Pons (tissue), 1 donor: ENCODE measurements at places on chromosomes 13 and 19.

GRCh38 chr13:50936679-50937078, 27.1 kb downstream of the RNASEH2B start:
- no peak for DNase-seq

DNA sequence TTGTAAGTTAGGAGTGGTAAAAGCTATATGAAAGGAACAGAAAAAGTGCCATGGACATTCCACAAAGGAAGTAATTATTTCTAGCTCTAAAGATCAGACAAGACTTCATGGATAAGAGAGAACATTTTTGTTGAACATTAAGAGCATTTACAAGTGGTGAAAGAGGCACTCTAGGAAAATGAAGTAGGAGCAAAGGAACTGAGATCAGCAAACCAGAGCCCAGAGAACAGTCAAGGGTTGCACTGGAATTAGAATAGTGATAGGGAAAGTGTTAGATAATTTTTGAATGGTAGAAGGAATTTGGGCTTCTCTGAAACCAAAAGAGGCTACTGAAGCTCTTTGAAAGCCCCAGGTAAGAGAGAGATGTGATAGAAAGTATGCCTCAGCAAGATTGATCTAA, 94.1 kb downstream of the COG6 start:
- DNase-seq: no peak

- no peak for DNase-seq
Measured at GRCh38 chr13:72290962-72291681, 424.1 kb upstream of the DACH1 start.

GRCh38 chr19:6250024-6250615, 29.7 kb downstream of the MLLT1 start:
- DNase-seq: no peak

DNA sequence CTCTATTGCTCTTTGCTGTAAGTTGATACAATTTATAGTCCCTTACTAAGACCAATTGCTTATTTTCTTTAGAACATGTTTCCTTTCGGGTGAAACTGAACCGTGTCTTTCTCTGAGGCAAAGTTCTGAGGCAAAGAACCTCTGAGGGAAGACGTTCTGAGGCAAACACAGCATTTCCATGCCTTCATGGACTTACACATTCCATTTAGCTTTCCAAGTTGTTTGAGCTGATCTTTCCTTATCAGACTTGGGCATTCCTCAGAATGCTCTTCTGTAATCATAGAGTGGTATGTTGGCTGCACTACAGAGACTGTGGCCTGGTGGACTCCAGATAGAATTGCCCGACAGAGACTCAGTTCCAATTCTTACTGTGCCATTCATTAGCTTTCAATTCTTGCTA, 579.1 kb downstream of the KCTD12 start:
- DNase-seq: no peak

GRCh38 chr19:679418-680286, 3.5 kb downstream of the FSTL3 start:
- DNase-seq: peak; percentile 35

DNA sequence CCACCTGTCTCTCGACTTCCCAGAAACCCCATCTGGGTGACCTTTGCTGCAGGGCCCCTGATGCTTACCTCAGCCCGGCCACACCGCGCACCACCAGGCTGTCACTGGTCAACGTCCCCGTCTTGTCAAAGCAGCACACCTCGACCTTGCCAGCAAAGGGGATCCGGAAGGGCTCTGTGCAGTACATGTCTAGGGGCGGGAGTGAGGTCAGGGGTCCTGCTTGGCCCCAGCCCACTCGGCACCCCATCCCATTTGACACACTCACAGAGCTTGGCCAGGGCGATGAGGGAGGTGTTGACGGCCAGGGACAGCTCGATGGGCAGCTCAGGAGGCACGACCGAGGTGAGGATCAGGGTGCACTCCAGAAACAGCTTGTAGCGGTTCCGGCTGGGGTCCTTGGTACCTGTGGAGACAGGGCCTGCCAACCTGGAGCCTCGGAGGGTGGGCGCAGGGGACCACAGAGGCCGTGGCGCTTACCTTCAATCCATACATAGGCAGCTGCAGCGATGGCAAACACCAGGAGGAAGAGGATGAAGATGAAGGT, 8.4 kb downstream of the ATP13A1 start:
- DNase-seq: no peak

DNA sequence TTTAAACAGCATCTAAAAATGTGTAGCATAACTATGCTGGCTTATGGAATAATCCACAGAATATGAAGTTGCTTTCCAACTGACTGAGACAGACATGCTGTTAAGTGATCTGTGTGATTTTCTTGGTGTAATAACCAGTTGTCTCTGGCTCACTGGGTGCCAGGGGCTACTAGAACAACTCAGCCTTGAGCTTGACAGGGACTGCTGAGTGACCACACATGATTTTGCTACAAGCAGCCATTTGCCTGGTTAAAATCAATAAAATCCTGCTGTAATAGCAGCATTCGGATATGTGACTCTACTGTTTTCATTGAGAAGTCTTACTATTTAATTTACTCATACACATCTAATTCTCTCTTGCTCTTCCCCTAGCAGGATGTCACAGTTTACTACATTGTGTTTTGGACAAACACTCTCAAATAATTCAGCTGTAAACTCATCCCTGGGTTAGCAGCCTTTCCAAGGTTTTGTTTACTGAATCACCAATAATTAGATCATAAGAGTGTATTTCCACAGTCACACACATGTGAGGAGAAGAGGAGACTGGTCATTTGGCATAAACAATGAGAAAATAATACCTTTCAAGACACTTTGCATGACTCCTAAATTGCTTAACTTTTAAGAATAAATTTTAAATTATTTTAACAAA, 426.2 kb downstream of the PCDH9 start:
- DNase-seq: peak; percentile 63

GRCh38 chr19:3975144-3975543, 4.2 kb upstream of the DAPK3 start:
- no peak for DNase-seq

DNA sequence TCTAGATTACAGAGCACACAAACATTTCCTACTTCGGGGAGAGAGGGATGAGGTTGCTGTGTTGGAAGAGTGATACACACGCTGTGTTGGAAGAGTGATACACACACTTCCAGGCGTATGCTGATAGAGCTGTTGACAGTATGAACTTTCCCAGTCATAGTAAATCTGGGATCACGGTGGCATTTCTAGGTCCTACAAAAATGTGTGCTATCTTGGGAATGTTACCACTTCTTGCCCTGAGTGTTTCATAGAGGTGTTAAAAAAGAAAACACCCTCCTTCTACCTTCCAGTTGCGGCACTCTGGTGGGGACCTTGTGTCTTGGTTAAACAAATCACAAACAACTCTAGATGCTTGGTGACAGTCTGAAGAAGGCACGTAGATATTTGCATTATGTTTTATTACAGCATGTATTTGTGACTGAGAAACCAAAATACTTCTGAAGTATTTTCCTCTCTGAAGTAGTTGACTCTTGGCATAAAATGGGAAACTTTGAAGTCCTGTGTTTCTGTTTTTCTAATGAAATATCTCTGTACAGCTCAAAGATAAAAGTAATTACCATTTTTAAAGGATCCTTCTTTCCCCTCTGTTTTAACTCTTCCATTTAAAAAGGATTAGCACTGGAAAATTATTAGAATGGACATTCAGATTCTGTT, 52.5 kb downstream of the ARHGAP35 start:
- no peak for DNase-seq

GRCh38 chr13:45851956-45852355, 403 bp upstream of the SIAH3 start:
- DNase-seq: no peak

- DNase-seq: no peak
Measured at GRCh38 chr19:15154002-15154612, 46.7 kb downstream of the NOTCH3 start.

DNA sequence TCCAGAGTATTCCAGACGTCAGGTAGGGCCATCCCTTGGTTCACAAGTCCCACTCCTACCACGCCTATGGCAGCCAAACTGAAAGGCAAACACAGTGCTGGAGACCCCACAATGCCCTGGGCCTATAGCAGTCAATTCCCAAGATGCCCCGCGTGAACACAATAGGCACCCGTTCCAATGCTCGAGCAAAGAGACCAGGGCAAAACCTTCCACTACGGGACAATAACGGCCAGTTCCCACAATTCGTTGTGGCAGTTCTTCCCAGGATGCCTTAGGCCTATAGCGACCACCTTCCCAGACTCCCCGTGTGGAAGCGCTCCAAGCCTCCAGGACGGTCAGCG, 538 bp downstream of the ZNF428 start:
- peak; percentile 59 for DNase-seq

- DNase-seq: no peak
Measured at GRCh38 chr13:81116461-81117282, 775.7 kb upstream of the SPRY2 start.

DNA sequence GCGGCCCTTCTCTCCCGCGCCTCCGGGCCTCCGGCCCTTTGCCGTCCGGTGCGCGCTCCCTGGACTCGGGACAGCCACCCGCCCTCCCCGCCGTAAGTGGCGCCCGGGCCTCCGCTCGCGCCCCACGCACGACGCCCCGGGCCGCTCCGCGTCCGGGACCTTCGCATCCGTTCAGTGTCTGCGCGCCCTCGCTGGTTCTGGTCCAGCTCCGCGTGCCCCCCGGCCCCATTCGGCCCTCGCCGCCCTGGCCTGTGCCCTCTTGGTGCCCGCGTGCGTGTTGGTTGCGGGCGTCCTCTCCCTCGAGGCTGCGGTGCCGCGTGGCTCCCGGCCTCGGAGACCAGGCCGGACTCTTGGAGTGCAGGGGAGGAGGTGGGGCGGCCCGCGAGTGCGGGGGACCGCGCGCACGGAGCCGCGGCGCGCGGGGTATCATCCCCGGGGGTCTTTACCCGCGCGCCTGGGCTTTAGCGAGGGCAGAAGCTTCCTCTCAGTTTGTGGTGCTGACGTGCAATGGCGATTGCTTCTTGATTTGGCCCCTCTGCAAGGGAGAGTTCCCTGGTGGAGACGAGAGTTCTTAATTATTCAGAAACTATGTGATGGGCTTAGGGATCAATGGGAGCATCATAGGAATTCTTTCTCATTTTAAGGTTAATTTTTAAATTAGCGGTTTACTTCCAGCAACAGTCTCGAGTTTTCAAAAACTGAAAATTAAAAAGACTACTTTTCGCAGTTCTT, 757 bp downstream of the WASF3 start:
- no peak for DNase-seq

DNA sequence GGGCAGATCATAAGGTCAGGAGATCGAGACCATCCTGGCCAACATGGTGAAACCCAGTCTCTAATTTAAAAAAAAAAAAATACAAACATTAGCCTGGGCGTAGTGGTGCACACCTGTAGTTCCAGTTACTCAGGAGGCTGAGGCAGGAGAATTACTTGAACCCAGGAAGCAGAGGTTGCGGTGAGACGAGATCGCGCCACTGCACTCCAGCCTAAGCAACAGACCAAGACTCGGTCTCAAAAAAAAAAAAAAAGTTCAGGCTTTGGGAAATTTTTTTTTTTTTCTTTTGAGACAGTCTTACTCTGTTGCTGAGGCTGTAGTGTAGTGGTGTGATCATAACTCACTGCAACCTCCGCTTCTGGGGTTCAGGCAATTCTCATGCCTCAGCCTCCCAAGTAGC, 14.7 kb downstream of the LSM14A start:
- DNase-seq: no peak

GRCh38 chr13:89550938-89551337, 1796.5 kb upstream of the MIR17HG start:
- no peak for DNase-seq

- no peak for DNase-seq
Measured at GRCh38 chr13:74184283-74184682, 50.1 kb upstream of the KLF12 start.

GRCh38 chr13:100633461-100633860, 41.1 kb downstream of the TMTC4 start:
- DNase-seq: no peak

DNA sequence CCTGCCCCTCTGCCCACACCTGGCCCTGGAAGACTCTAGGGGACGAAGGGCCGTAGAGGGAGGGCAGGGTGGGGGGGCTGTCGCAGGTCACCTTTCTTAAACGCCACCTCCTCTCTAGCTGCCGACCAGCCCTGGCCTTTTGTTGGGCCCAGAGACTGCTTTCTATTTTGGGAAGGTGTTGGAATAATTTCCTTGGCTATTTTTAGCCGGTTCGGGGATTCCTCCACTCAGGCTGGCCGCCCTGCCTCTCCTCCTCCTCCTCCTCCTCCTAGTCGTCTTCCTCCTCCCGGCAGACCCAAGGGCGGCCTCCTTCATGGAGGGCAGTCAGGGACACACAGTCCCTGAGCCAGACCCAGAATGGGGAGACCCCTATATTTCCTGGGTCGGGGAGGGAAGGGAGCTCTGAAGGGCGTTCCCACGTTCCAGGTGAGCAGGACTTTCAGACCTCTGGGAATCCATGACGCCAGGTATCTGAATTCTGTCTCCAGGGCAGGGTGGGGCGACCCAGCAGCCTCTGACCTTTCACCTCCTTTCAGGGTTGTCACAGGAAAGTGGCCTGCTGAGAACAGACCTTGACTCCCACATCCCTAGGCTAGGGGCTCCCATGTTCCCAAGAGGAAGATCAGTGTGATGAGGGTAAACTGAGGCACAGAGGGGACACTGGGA, 19.9 kb downstream of the GADD45B start:
- no peak for DNase-seq

- no peak for DNase-seq
Measured at GRCh38 chr13:106681536-106681935, 113.6 kb upstream of the ARGLU1 start.

DNA sequence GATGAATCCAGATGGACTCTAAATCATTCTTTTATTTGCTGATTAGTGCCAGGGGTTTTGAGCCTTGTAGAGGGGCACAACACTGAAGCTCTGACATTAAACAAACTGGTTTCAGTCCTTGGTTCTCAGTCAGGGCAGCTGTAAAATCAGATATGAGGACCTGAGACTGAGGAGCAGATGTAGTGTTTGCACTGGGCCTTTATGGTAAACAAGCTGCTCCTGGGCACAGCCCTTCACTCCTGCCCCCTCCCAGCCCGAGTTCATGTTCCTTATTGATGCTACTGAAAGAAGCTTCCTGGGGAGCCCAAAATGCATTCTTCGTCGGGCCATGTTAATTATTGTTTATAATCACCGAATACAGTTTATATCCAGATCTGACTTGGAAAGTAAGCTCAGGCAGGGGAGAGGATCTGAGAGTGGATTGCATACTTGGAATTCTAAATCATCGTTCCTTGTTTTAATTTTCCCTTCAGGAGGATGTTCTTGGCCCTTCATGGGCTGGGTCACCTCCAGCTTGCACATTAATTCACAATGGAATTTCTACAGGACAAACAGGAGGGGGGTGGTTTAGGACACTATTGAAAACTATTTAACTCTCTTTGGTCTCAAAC, 213.5 kb downstream of the FGF9 start:
- DNase-seq: no peak

GRCh38 chr13:98517576-98518310, 59.2 kb downstream of the STK24 start:
- DNase-seq: no peak
